Activated naive CD8-positive, alpha-beta T cell treated with anti-CD3 and anti-CD28 coated beads for 36 hours (primary cell): ENCODE measurements at places on chromosomes 6 and 20. TPM values are rescaled to one million over a fixed set of nuclear protein-coding genes. Genes with fewer than 3 reads are reported as not detected.

DNA sequence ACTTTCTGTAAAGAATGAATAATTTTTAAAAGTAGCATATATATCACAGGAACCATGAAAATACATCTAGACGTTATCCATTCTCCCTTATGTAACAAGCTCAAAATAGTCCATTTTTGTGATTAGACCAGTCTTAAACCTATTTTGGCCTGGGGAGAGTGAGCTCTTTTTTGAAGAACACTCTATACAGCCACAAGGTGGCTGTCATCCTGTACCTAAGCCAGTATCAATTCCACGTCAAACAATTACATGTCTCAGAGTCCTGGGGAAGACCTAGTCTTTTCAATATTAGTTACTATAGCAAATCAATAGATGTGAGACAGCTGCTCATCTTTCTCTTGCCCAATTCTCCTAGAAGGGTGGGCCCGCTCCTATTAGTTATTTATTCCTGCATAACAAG, 28.4 kb downstream of the FBXO5 start:
- DNase-seq: no peak

GRCh38 chr6:148854096-148854495, 107.3 kb downstream of the UST start:
- DNase-seq: no peak

The TBP gene
- 27.6 TPM for total RNA-seq

- no peak for DNase-seq
These were observed 298.8 kb downstream of the ZNF217 start for GRCh38 chr20:53294804-53295203.

- DNase-seq: no peak
These were observed 59.9 kb downstream of the FOXA2 start for GRCh38 chr20:22524393-22525015.

DNA sequence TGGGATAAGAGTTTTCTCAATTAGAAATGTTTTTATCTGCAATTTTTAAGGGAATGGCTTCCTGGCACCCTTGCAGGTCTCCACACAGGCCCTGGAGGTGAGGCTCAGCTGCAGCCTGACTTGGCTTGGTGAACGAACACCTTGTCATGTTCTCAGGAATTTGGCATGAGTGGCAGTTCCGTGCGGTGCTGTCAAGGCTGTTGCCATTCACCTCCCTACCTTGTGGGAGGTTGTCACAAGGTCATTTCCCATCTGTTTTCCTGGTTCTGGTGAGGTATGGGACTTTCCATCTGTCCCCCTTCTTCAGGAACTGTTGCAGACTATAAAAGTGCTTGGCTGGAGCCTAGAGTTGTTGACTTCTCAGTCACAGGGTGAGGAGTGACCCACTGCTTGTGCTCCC, 82.9 kb downstream of the ELOVL4 start:
- no peak for DNase-seq

The CAPN11 gene
- total RNA-seq: 0.25 TPM

DNA sequence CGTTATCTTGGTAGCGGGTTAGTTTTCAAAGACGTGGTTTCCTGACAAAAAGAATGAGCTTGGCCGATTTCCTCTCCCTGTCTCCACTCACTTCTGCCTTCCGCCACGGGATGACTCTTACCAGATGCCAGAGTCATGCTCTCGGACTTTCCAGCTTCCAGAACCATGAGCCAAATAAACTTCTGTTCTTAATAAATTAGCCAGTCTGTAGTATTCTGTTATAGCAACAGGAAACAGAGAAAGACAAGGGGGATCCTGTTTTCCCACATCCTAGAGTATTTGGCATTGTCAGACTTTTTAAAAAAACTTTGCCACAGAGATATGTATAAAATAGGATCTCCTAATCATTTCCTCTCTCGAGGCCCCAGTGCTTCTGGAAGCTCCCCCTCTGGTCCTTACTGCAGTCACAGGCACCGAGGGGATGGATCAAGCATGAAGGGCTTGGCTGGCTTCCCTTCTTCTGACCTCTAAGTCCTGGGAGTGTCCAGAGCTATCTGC, 84.9 kb upstream of the NAA20 start:
- no peak for DNase-seq

DNA sequence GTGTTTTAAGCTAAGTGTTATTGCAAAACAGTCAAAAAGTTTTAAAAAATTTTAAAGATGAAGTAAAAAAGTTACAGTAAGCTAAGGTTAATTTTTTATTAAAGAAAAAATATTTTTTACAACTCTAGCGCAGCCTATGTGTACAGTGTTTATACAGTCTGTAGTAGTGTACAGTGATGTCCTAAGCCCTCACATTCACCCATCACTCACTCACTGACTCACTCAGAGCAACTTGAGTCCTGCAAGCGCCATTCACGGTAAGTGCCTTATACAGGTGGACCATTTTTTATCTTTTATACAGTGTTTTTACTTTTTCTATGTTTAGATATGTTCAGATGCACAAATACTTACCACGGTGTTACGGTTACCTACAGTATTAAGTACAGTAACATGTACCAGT, 83.4 kb upstream of the STMND1 start:
- no peak for DNase-seq

DNA sequence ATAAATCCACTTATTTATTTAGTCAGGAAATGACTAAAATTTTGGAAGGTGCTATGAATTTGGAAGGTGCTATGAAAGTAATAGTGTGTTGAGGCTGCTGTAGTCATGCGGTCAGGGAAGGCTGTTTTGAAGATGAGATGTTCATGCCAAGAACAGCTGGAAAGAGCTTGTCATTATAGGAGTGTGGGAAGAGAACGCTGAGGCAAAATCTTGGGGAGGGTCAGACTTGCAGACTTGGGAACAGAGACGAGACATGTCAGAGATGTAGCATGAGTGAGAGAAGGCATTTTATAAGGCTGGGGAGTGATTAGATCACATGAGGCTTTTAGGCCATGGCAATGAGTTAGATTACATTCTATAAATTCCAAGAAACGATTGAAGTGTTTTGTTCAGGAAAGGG, 124.0 kb upstream of the B3GAT2 start:
- DNase-seq: no peak
